ENCODE measurements at places on chromosomes 7 and 10.

DNA sequence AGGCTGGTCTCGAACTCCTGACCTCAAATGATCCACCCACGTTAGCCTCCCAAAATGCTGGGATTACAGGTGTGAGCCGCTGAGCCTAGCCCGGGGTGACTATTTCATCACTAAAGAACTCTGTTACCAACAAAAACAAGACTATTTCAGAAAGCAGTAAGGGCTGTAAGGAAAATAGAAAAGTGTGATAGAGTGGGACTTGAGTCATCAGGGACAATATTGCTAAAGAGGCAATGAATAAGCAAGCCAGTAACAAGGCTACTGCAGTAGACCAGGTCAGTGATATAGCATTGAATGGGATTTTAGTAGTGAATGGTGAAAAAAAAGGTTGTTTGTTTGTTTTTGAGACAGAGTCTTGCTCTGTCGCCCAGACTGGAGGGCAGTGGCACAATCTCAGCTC lies 51.7 kb downstream of the SVOPL start:
- no peak for DNase-seq

GRCh38 chr10:120513307-120513796 lies 56.3 kb downstream of the PLPP4 start:
- no peak for DNase-seq

DNA sequence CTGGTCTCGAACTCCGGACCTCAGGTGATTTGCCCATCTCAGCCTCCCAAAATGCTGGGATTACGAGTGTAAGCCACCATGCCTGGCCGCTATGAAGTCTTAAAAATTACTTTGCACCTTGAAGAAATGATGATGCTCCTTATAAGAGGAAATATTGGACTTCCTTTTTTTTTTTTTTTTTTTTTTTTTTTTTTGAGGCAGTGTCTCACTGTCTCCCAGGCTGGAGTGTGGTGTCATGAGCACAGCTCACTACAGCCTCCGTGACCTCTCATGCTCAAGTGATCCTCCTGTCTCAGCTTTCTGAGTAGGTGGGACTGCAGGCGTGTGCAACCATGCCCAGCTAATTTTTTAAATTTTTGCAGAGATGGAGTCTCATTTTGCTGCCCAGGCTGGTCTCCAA lies 65.3 kb downstream of the KMT2E start:
- DNase-seq = no peak

GRCh38 chr7:28389504-28390395 lies 22.6 kb upstream of the CREB5 start:
- peak; percentile 42 for DNase-seq

GRCh38 chr7:104552102-104552501 lies 223.7 kb downstream of the LHFPL3 start:
- no peak for DNase-seq

- DNase-seq = no peak
These were observed 371.6 kb downstream of the BBS9 start for GRCh38 chr7:33500703-33501701.

- DNase-seq = no peak
These were observed 587.7 kb downstream of the KCNMA1 start for GRCh38 chr10:77049896-77050295.

- DNase-seq = no peak
These were observed 183.6 kb upstream of the DGKB start for GRCh38 chr7:15086131-15086611.

- no peak for DNase-seq
These were observed 579.4 kb downstream of the PTPRN2 start for GRCh38 chr7:158008267-158008666.

- peak; percentile 43 for DNase-seq
These were observed 48.3 kb upstream of the FAM171A1 start for GRCh38 chr10:15419279-15419874.

DNA sequence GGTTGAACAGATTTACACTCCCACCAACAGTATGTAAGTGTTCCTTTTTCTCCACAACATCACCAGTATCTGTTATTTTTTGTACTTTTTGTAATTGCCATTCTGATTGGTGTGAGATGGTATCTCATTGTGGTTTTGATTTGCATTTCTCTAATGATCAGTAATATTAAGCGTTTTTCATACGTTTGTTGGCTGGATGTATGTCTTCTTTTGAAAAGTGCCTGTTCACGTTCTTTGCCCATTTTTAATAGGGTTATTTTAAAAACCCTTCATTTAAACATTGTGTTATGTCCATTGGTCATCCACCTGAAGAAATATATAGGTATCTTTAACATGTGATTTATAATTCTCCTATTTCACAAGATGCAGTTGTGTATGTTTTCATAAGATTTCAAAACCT lies 291.3 kb downstream of the SEMA3D start:
- no peak for DNase-seq

DNA sequence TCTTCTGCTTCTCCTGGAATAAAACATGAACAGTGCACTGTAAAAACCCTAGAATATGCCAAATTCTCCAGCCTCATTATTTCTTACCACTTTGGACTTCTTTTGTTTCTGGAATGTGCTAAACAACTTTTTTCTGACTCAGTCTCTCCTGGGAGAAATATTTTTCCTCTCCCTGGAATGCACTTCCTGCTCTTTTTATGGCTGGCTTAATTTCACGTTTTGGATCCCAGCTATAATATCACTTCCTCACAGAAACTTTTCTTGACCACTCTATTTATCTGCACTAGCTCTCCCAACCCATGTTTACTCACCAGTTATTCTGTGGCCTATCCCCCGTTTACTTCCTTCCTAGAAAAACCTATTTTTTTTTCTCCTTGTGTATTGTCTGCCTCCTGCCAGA lies 26.7 kb downstream of the ABCB5 start:
- DNase-seq = no peak

- DNase-seq = no peak
These were observed 54.2 kb downstream of the RBM20 start for GRCh38 chr10:110698340-110698739.

DNA sequence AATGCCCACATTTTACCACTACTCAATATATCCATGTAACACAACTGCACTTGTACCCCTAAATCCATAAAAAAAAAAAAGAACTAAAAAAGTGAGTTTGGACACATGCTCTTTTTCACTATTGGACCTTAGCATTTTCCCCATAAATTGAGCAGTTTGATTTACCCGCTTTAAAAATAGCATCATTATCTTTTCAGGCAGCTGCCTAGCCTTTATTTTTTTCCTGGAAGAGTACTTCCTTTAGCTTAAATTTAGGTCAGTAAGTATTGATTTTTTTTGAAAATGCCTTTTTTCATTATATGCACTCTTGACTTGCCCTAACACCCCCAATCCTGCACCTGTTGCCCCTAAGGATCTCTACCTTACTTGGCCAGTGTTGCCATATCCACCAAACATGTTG lies 5.3 kb upstream of the NT5C3A start:
- no peak for DNase-seq

DNA sequence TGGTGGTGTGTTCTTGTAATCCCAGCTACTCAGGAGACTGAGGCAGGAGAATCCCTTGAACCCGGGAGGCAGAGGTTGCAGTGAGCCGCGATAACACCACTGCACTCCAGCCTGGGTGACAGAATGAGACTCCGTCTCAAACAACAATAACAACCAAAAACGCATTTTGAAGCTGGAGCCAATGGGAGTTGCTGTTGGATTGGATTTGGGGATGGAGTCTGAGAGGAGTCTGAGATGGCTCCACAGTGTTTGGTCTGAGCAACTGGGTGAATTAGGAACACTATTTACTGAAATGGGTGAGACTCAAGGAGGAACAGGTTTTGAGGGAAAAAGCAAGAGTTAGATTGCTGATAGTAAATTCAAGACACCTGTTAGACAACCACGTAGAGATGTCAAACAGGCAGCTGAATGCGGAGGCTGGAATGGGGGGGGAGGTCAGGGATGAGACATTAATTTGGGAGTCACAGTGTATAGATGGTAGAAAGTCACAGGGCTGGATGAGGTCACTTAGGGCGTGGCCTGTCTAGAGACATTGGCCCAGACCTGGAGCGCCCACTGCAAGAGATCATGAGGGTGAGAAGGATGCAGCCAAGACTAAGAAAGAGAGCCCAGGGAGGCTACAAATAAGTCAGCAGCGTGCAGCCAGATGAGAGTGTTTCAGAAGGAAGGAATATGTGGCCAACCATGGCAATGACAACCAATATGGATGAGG lies 56.4 kb downstream of the CYCS start:
- DNase-seq = no peak

DNA sequence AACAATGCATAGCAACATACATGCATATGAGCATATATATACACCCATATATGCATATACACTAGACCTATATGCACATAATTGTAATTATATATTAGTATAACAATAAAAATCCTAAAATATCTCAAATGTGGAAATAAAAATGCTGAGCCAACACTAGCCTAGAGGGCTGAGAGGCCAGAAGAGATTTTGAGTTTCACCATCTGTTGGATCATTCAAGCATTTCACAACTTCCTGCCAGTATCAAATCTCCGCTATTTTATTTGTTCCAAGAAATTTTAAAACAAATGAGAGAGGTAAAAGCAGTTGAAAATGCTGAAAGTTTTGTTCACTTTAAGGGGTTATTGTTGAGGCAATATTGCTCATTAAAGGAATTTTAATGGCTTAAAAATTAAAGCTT lies 187.0 kb downstream of the PCDH15 start:
- DNase-seq = no peak

Measured in CD4-positive, alpha-beta T cell treated with Interferon alpha-2 for 1 hour (primary cell).